ENCODE measurements at places on chromosomes 2 and 18. TPM values are rescaled to one million over a fixed set of nuclear protein-coding genes. Genes with fewer than 3 reads are reported as not detected.
A peak's percentile ranks its signal among the peaks of the same experiment; 100 is the strongest.

Gene HMSD
- total RNA-seq, result 1.6 TPM

DNA sequence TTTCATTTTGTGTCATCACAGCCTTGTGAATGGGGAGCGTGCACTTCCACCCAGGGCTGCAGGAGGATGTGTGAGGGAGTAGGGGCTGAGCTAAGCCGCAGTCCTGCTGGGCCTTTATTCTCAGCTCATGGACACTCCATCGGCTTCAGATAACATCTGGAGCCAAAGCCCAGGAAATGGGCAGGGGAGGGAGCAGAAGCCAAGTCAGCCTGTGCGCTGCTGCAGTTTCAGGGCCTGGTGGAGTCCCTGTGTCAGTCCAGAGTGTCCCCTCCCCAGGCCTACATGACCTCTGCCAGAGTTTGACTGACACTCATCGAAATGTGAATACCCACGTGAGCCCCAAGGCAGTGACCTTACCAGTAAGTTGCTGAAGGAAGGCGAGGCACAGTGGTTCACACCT is 242.2 kb downstream of the LOXHD1 start:
- no peak overlapping the region for H3K27ac ChIP-seq
- no peaks in the 10 kb centered on the region for H3K36me3 ChIP-seq
- peaks cover 25% of the 10 kb centered on the region for H3K4me1 ChIP-seq

DNA sequence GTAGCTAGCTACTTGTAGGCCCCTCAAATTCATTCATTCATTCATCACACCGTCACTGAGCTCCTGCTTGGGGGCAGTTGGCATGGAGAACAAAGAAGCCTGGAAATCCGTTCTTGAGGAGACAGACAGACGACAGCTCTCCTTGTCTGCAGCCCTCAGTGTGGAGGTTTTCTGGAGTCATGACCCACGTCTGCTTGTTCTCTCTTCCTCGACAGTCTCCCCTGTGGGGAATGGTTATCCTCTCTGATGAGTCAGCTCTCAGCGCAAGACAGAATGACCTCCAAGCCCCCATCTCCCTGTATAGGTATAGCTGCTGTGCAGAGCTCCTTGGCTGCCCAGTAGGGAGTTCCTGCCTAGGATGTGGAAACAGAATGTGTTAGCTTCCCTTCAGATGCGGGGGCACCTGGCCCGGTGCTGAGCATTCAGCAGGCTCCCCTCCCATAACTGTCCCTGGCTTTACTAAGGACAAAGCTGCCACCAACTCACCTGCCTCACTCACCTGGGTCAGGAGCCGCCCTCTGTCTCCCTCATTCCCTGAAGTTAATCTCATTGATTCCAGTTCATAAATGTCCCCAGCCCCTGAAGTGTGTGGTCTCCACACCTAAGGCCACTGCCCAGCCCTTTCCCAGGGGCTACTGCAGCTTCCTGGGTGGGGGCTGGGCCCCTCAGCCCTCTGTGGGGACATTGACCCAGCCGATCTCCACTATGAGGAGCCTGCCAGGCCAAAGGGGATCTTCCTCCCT is 124.7 kb downstream of the ACKR3 start:
- no peaks in the 10 kb centered on the region for H3K4me1 ChIP-seq
- DNase-seq, result no peak
- H3K4me3 ChIP-seq, result no peak overlapping the region
- no peak overlapping the region for H3K27ac ChIP-seq
- no peaks in the 10 kb centered on the region for H3K36me3 ChIP-seq

GRCh38 chr18:43735570-43735969 is 458.3 kb upstream of the SYT4 start:
- H3K4me1 ChIP-seq, result no peaks in the 10 kb centered on the region
- DNase-seq, result no peak
- no peaks in the 10 kb centered on the region for H3K36me3 ChIP-seq

Gene GPR55
- total RNA-seq, result 0.74 TPM

- H3K27me3 ChIP-seq, result no peaks in the 10 kb centered on the region
- H3K4me3 ChIP-seq, result no peak overlapping the region
- no peaks in the 10 kb centered on the region for H3K4me1 ChIP-seq
- no peak for DNase-seq
These were observed 121.2 kb upstream of the TANK start for GRCh38 chr2:161039071-161039470.

GRCh38 chr2:197786010-197786877 is 1.1 kb upstream of the BOLL start:
- DNase-seq, result peak; percentile 59
- peaks cover 28% of the 10 kb centered on the region for H3K27me3 ChIP-seq
- no peaks in the 10 kb centered on the region for H3K36me3 ChIP-seq
- peak overlapping the region; percentile 53 for H3K4me3 ChIP-seq
- no peak overlapping the region for H3K27ac ChIP-seq

GRCh38 chr2:44244135-44244871 is 31.0 kb upstream of the SLC3A1 start:
- H3K36me3 ChIP-seq, result no peaks in the 10 kb centered on the region
- no peaks in the 10 kb centered on the region for H3K27me3 ChIP-seq
- H3K4me1 ChIP-seq, result peaks cover 23% of the 10 kb centered on the region
- DNase-seq, result peak; percentile 51
- no peak overlapping the region for H3K27ac ChIP-seq

- H3K4me1 ChIP-seq, result no peaks in the 10 kb centered on the region
- DNase-seq, result no peak
- no peak overlapping the region for H3K27ac ChIP-seq
- H3K4me3 ChIP-seq, result no peak overlapping the region
These were observed 13.1 kb upstream of the PPP1R1C start for GRCh38 chr2:181972431-181973170.
